ENCODE measurements at places on chromosomes 12 and 14.

DNA sequence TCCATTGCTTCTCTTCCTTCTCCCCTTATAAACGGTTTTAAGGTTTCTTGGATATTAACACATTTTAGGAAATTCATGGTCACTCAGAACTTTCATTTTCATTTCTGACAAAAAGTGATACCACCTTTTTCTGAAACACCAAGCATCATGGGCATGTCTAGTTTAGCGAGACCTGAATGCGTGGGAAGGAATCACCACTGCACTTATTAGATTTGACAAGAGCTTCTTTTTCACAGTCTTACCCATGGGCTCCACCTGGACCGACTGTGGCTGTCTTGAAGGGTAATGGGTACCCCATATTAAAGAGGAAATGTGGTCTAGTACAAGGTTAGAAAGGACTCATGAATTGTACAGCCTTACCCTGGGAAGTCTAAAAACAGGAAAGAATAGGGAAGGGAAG lies 95.4 kb downstream of the KCNK10 start:
- DNase-seq = no peak

- DNase-seq = no peak
Observed at GRCh38 chr14:49106741-49107667, 479.2 kb downstream of the RPS29 start.

DNA sequence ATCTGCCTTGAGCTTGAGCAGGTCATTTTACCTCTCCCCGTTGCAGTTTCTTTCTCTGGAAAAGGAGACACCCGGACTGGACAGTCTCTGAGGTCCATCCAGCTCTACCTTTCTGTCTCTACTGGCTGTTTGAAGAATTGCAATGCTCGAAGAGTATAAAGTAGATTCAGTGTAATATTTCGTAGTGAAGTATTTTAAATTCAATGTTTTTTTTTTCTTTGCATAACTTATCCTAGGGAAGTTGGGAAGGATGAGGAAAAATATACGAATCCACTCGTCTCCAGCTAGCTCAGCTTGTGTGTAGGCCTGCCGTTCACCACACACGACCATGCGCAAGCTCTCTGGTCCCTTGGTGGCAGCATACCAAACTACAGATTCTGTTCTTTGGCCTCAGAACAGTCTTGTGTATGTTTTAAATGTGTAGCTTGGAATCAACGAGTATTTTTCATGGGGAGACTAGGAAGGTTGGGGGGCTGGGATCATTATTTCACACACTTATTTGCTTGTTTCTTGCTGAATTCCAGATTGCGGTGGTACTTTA lies 307.9 kb downstream of the CACNA1C start:
- no peak for DNase-seq

DNA sequence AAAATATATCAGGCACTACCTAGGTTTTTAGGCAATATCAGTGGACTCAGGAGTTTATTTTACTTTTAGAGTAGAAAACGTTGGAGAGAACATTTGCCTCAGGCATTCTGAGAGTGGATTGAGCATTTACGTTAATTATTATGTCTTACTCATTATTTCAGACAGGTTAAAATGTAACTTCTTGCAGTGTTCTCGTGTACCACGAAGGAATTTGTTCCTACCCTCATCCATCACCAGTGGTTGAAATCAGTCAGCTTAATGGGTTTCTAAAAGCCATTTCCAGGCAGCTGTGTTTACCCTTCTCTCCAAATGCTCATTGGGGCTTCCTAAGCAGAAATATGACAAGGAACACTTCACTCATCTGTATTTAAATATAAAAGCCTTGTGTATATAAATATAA lies 9.1 kb upstream of the LDHB start:
- DNase-seq = no peak

GRCh38 chr14:24514209-24514608 lies 6.1 kb upstream of the CMA1 start:
- DNase-seq = no peak

DNA sequence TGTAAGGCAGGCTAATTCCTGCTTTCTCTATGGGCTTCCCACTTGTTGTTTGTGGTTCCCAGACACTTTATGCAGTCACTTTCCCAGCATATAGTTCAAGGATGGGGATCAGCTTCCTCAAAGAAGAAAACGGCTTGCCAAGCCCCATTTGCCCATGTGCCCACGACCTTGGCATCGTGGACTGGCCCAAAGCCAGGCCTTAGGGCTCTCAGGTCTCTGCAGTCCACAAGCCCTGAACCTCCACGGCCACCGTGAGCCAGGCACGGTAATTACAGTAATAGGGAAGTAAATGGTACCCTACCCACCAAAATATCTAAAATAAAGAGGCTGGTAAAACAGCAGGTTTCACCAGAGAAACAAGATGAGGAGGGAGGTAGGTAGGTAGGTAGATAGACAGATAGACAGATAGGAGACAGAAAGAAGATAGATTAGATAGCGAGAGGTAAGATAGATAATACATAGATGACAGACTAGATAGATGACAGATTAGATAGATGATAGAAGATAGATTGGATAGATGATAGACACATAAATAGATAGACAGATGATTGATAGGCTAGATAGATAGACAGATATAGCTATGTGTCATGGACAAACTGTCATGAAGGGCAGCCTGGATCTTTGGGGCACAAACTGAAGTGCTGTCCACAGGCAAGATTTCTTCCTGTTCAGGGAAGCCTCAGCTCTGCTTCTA lies 163.1 kb downstream of the SLC15A4 start:
- DNase-seq = no peak

DNA sequence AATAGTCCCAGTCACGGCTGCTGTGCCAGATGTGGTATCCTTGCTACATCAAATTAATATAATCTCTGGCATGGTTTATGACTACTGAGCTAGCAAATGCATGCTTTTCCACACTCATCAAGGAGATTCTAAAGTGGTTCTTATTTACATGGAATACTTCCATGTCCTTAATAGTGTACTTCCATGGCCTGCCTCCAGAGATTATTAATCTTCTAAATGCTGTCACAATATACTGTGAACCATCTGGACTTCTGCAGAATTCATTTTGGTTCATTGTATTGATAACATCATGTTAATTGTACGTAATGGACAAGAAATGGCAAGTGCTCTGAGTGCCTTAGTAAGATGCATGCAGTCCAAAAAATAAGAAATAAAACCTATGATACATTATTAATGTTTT lies 230.8 kb downstream of the NUAK1 start:
- DNase-seq = no peak

DNA sequence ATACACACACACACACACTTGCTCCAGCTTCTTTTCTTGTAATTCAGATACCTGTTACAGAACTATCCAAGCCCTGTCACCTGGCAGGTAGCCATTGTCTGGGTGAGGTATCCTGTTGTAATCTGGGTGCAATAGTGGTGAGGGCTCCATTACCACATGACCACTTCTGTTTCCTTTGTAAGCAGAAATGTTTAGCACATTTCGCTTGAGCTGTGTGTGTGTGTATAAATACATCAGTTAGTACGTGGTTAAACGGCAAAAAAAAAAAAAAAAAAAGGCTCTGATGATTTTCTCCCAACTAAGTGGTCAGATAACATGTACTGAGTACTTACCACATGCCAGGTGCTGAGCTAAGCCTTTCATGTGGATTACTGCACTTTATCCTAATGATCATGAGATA lies 129.3 kb upstream of the SSTR1 start:
- peak; percentile 87 for DNase-seq

DNA sequence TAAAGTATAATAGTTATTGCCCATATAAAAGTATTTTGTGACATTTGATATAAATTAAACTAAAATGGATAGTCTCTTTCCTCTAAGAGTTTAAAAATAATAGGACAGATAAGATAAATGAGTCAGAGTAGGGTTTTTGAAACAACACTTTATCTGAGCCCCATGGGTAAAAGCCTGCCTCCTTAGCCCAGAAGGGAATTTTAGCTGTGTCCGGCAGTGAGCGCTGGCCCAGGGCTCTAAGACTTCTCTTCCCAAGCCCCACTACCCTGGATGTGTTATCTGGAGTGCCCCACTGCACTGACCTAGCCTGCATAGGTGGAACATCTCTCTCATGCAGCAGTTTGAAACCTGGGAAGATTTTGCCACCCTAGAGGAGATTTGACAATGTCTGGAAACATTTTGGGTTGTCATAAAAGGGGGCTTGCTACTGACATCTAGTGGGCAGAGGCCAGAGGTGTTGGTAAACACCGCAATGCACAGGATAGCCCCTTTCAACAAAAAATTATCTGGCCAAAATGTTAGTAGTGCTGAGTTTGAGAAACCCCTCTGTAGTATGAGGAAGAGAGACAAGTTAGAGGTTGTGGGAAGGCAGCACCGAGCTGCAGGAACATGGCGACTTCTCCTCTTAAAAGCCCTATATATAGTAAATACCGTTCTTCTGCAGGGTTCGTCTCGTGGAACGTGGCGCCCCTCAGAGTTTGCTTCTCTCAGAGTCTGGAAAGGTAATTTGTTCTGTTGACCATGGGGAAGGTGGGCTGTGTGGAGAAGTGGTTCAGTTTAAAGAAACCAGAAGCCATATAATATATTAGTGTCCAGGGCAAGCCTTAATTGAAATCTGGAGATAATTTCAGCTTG lies 29.3 kb upstream of the ATF1 start:
- DNase-seq = no peak

- no peak for DNase-seq
Observed at GRCh38 chr12:103838254-103838914, 2.6 kb downstream of the NT5DC3 start.

GRCh38 chr14:85112762-85113161 lies 417.2 kb upstream of the FLRT2 start:
- no peak for DNase-seq

GRCh38 chr12:51403681-51404136 lies 12.5 kb upstream of the GALNT6 start:
- DNase-seq = no peak

- DNase-seq = peak; percentile 37
Observed at GRCh38 chr12:54215989-54216796, 27.4 kb upstream of the SMUG1 start.

DNA sequence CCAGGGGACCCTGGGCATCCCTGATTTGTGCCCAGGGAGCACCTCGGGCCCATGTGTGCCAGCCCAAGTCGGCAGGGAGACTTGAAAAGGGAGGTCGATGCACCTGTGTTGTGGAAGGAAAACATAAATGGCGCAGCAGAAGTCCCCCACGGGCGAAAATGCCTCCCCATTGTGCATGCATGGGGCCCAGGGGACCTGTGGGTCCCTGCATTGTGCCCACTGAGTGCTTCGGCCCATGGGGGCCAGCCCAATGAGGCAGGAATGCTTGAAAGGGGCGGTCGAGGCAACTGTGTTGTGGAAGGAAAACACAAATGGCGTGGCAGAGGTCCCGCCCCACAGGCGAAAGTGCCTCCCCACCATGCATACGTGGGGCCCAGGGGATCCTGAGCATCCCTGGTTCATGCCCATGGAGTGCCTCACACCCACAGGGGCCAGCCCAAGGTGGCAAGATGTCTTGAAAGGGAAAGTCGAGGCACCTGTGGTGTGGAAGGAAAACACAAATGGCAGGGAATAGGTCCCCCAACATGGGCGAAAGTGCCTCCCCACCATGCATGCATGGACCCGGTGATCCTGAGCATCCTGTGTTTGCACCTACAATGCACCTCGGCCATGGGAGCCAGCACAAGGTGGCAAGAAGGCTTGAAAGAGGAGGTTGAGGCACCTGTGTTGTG lies 368.0 kb downstream of the ALG10 start:
- DNase-seq = no peak

All from central memory CD4-positive, alpha-beta T cell (primary cell).